ENCODE measurements at places on chromosomes 5 and 9.

GRCh38 chr5:62828742-62829603 is 250.4 kb downstream of the LRRC70 start:
- no peak for DNase-seq

- DNase-seq = no peak
Measured at GRCh38 chr5:13939638-13940037, 4.8 kb downstream of the DNAH5 start.

DNA sequence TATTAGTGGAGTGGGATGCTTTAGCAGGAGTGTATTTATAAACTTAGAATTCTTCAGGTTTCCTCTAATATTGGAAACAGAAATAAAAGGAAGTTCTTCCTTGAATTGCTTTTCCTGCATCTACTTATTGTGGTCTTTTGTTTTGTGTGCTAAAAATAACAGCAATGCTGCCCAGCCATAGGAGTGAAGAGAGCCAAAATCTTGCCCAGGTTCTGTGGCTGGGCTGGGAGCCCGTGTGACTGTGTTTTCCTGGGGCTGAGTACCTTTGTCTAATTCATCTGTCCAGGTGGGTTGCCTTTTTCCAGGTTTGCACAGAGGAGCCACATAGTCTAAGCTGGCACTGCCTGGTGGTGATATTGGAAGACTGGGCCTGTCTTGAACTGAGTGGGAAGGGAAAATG is 179.7 kb upstream of the ADAMTSL1 start:
- no peak for DNase-seq

DNA sequence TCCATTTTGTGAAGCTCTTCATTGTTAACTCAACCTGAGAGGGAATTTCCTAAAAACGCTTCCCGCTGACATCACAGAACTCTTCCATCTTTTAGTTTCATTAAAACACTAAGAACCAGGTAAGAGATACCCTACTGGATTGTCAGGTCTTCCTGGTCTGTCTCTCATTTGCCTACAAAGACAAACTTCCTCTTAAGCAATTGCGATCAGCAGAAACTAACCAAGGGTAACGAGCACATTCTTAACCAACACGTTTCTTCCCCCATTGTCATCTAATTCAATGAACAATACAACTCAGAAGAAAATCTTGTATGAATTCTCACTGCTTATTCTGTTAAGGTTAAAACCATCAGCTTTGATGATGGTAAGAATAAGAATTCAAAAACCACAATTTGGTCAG is 6.6 kb downstream of the FBXW11 start:
- no peak for DNase-seq

DNA sequence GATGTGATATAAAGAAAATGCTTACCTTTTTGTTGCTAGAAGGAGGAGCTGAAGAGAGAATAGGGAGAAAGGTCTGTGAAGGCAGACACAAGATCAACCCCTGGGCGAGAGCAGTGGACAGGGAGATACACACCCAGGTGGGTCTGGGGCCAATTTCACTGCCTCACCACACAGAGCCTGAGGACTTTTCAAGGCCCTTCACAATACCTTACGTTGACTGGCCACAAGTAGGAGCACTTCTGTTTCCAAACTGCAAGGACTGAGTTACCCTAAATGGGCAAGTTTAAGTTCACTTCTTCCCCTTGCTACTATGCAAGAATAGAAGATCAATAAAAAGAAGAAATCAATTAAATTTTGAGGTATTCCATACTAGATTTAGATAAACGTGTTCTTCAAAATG is 174.5 kb upstream of the SLC12A2 start:
- peak; percentile 51 for DNase-seq

GRCh38 chr5:56638061-56638621 is 177.2 kb upstream of the MAP3K1 start:
- no peak for DNase-seq

DNA sequence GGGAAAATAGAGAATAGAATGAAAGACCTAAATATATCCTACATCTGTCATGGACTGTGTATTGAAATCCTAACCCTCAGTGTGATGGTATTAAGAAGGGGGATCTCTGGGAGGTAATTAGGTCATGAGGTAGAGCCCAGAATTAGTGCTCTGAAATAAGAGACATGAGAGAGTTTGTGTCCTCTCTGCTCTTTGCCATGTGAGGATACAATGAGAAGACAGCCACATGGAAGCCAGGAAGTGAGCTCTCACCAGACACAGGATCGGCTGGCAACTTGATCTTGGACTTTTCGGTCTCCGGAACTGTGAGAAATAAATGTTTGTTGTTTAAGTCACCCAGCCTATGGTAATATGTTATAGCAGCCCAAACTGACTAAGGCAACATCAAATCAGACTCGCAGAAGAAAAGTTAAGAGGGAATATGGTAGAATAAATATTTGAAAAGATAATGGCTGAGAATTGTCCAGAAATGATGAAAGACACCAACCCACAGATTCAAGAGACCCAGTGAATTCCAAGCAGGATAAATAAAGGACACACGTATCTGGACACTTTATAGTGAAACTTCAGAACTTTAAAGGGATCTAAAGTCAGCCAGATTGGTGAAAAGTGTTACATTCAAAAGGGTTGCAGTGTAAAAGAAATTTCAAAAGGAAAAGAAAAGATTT is 12.7 kb upstream of the SLC36A1 start:
- no peak for DNase-seq

DNA sequence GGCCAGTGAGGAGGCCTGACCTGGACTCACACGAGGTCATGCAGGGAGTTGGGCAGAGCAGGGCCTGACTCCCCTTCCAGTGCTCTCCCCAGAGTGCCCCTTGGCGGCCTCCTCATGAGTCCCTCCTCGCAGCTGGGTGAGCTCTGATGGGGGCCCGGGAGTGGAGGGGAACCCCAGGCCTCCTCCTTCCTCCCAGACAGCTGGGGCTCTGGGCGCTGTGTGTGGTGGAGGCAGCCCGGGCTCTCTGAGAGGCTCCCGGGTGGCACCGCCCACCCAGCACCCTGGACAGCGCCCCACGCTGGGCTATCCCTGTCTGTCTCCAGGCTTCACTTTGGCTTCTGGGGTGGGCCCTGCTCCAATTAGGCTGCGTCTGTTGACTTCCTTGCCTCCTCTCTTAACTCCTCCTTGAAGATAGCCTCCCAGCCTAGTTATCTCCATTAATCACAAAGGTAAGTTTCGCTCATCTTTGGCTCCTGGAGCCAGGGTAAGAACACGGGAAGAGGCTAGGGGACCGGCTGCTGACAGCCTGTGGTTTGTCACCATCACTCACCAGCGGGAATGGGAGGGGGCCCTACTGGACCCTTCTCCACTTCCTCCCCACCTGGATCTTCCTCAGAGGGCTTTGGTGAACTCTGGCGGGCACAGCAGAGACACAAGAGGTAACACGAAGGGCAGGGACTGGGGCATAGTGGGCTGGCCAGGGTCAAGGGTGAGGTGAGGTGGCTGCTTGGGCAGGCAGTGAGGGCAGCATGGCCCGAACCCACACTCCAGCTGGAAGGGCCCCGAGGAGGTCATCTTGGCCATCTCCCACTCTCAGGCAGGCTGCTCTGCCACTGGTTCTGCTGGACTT is 13.1 kb downstream of the PSD2 start:
- DNase-seq = peak; percentile 46

GRCh38 chr9:27665136-27665535 is 91.9 kb upstream of the C9orf72 start:
- DNase-seq = no peak

- no peak for DNase-seq
Measured at GRCh38 chr9:93452710-93453046, 703 bp downstream of the FAM120AOS start.

- no peak for DNase-seq
Measured at GRCh38 chr5:153670101-153670500, 179.6 kb downstream of the GRIA1 start.

DNA sequence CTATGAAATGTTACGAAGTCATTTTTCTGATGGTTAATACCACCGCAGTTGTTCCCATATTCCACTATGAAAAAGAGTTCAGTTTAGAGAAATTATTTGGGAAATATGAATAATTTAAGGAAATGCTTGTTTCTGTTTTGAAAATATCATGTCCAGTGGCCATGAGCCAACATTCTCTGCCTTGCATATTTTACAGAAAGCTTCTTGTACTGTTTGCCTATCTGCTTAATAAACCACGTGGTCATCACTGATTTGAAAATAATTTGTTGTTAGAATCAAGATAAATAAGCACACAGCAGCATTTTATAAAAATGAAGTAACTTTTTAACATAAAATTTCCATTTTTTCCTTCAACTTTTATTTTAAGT is 381.5 kb upstream of the CDH18 start:
- no peak for DNase-seq

- DNase-seq = no peak
Measured at GRCh38 chr9:122396614-122397148, 25.9 kb downstream of the PTGS1 start.

DNA sequence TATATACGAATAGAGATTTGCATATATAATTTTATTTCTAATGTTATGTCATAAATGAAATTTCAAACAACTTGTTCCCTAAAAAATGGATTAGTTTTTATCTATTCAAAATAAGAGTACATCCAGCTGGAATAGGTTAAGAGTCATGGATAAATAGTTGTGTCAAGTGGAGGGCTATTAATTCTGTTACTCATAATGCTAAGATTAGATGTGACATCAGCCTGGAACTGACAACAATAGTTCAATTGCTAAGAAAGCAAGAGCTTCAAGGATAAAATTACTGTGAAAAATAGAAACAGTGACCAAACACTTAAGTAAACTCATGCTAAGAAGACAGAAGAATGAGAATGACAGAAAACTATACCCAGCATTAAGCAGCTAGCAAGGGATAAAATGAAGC is 92.2 kb upstream of the CDH9 start:
- peak; percentile 47 for DNase-seq

- peak; percentile 34 for DNase-seq
Measured at GRCh38 chr5:133870661-133871060, 97.8 kb downstream of the C5orf15 start.

GRCh38 chr5:171600741-171601265 is 181.4 kb downstream of the FGF18 start:
- DNase-seq = no peak

GRCh38 chr9:33044162-33044673 is 19.1 kb downstream of the DNAJA1 start:
- DNase-seq = peak; percentile 91

DNA sequence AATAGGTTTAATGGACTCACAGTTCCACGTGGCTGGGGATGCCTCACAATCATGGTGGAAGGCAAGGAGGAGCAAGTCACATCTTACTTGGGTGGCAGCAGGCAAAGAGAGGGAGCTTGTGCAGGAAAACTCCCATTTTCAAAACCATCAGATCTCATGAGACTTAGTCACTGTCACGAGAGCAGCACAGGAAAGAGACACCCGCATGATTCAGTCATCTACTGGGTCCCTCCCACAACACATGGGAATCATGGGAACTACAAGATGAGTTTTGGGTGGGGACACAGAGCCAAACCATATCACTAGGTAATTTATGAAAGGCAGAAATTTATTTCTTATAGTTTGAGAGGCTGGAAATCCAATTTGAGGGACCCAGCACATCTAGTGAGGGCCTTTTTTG is 40.0 kb downstream of the MTREX start:
- DNase-seq = no peak

DNA sequence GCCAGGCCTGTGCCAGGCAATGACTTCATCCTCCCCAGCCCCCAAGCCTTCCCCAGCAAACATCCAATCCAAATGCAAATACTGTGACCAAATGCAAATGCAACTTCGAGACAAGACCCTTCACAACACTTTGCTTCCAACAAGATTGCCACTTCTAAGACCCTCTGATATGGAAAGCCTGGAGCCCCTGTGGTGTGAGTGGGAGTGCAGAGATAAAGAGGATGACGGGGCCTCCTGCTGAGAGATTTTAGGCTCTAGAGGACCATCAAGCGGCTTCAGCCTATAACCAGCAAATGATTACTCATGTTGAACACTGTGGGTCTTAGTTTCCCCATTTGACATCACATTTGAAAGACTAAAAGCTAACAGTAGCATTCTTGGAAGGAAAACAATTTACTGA is 46.6 kb upstream of the GABRP start:
- no peak for DNase-seq
